ENCODE measurements at places on chromosomes 3 and 15.

DNA sequence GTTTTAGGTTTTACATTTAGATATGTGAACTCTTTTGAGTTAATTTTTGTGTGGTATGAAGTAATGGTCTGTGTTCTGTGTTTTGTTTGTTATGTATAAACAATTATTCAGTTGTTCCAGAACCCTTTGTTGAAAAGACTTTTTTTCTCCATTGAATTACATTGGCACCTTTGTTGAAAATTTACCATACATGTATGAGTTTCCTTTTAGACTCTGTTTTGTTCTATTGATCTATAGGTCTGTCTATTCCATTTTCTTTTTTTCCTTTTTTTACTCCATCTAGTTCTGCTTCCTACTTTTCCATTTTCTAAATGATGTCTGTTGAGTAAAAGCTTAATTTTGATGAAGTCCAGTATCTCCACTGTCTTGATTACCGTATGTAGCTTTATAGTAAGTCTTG, 31.4 kb downstream of the ARIH2 start:
- no peak for DNase-seq

DNA sequence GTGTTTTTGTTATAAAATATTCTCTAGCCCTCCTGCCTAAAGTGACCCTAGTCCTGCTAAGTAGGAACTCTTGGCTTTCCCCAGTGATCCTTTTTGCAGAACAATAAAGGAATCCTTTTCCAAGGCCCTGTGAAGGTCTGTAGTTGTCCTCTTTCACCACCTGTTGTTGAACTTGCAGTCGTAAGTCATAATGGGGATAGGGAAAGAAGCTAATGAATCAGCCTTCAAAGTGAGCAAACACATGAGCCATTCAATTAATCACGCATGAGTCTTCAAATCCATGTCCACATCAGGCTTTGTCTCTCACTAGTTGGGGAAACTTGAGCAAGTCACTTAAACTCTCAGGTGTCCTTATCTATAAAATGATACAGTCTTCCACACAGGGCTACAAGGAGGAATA, 27.6 kb downstream of the ZNF860 start:
- DNase-seq, result no peak

DNA sequence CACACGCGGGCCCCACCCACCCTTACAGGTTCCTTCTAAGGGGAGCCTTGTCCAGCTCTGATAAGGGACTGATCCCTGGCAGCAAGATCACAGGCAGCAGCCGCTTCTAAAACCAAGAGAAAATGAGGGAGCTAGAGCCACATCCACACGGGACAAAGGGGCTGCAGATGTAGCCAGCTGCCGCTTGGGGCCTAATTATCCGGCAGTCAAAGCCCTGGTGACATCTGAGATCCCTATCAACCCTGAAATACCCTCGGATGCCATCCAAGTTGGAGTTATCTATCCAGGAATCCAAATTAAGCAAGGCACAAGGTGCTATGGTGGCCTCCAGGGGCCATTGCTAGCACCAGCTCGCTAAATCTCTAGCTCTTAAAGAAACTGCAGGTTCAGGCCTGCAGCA, 248.3 kb downstream of the VPS13C start:
- DNase-seq, result no peak

GRCh38 chr15:63487076-63487757, 17.2 kb upstream of the USP3 start:
- DNase-seq, result peak; percentile 79

- no peak for DNase-seq
These were observed 15.5 kb upstream of the SRP14 start for GRCh38 chr15:40054605-40054854.

DNA sequence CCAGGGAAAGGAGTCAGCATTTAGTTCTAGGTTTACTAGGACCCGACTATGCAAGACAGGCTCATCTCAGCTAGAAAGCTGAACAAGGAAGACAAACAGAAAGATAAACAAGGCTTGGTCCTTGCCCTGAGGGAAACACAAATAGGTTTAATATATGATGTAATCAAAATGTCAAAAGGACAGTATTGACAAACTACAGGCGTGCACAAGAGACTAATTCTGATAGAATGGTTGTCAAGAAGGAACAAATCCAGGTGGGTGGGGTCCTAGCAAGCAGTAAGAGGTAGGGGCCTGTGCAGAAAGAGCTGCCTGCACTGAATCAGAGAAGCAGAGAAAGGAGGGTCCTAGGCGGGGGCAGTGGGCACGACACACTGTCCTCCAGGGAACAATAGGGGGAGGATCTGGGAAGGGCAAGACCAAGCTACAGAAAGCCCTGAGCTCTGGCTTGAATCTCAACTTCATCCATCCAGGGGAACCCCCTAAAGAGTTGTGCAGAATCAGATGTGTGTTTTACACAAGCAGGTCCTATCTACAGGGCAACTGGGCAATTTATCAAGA, 23.4 kb downstream of the RFTN1 start:
- no peak for DNase-seq

GRCh38 chr3:135013206-135013605, 218.1 kb downstream of the EPHB1 start:
- no peak for DNase-seq

- no peak for DNase-seq
These were observed 65.9 kb upstream of the KLHL25 start for GRCh38 chr15:85860394-85861161.

GRCh38 chr3:123449102-123449996, 459 bp upstream of the ADCY5 start:
- peak; percentile 71 for DNase-seq

- DNase-seq, result no peak
These were observed 20.1 kb upstream of the ZCWPW2 start for GRCh38 chr3:28328188-28329151.

GRCh38 chr15:82040862-82041261, 5.0 kb downstream of the MEX3B start:
- no peak for DNase-seq

GRCh38 chr3:37510755-37511154, 336.4 kb upstream of the LRRFIP2 start:
- no peak for DNase-seq

GRCh38 chr15:42691308-42691707, 45.6 kb downstream of the CDAN1 start:
- no peak for DNase-seq

- no peak for DNase-seq
These were observed 78.2 kb downstream of the CYP19A1 start for GRCh38 chr15:51260202-51260601.

- no peak for DNase-seq
These were observed 200.3 kb upstream of the ICE2 start for GRCh38 chr15:60679256-60679655.

DNA sequence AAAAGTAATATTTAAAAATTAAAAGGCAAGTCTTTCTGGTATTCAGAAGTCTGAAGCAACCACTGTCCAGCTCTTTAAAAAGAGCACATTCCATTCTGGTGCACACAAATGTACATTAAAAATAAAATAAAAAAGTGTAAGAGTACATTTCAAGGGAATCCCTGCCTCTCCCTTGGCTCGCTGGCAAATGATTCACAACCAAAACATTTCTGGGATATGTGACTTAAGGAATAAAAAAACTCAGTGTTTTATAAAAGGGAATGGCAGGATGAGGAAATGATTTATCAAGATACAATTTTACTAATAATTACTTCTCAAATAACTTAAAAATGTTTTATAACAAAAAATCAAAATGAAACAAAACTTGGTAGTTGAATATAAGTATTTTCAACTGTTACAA, 23.8 kb upstream of the ANXA2 start:
- DNase-seq, result no peak

DNA sequence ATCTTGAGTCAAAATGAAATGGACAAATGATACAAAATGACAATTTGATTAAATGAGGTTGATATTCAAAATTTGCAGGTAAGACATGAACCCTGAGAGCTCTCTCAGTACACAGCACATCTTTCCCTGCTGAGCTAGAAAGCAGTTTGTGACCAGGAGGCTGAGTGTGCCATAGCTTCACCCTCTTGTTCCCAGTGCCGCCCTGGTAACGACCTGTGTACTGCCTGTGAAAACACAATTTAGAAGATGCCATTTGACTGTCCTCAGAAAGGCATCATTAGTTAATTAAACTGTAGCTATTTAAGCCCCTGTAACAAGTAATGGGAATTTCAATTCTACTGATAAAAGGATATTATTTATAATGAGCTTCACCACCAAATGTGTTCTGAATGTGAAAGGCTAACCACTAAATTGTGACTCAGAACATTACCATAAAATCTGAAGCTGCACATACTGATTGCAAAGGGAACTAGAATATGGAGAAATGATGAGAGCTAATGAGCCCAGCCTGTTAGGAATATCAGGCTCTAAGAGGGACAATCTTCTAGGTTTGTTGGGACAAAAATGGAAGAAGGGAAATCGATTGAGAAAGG, 212.9 kb upstream of the ARPP21 start:
- DNase-seq, result no peak

- no peak for DNase-seq
These were observed 22.5 kb downstream of the SLC6A20 start for GRCh38 chr3:45773714-45774449.

- no peak for DNase-seq
These were observed 20.5 kb downstream of the MYO1E start for GRCh38 chr15:59352189-59352588.

GRCh38 chr3:195135917-195136316, 135.0 kb downstream of the XXYLT1 start:
- no peak for DNase-seq

DNA sequence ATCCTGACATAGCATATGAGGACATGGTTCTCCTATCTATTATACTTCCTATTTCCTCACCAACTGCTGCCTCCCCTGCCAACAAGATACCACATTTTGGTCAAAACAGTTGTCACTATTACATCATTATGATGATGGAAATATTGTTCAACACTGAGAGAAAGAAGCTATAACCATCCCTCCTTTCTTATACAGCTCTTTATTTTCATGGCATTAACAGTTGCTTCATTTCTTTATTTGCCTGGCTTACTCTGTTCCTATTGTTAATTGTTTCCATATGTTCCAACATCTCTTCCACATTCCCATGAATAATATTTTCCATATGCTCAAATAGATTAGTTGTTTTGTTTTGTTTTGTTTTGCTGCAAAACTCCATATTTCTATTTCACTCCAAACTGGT, 40.8 kb upstream of the FILIP1L start:
- no peak for DNase-seq

DNA sequence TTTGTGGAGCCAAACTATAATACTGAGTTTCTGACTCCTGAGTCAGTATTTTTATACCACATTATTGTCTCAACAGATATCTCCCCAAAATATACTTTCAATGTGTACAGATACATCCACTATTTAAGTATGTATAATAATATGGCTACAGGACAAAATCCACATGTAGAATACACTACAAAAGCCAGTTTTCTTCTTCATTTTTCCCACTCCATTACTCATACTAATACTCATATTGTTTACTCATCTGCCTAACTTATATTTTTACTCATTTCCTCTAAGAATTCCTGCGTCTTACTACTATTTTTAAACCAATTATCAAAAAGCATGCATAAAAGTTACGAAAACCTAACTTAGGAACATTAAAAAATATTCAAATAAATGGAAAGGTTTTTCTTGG, 440.8 kb downstream of the ZNF385D start:
- no peak for DNase-seq

- DNase-seq, result peak; percentile 62
These were observed at the start of gene SCG3 for GRCh38 chr15:51681303-51681963. Gene SCG3 (plus strand): TSS chr15:51681503. CDS start chr15:51681756, 253 bp downstream.

DNA sequence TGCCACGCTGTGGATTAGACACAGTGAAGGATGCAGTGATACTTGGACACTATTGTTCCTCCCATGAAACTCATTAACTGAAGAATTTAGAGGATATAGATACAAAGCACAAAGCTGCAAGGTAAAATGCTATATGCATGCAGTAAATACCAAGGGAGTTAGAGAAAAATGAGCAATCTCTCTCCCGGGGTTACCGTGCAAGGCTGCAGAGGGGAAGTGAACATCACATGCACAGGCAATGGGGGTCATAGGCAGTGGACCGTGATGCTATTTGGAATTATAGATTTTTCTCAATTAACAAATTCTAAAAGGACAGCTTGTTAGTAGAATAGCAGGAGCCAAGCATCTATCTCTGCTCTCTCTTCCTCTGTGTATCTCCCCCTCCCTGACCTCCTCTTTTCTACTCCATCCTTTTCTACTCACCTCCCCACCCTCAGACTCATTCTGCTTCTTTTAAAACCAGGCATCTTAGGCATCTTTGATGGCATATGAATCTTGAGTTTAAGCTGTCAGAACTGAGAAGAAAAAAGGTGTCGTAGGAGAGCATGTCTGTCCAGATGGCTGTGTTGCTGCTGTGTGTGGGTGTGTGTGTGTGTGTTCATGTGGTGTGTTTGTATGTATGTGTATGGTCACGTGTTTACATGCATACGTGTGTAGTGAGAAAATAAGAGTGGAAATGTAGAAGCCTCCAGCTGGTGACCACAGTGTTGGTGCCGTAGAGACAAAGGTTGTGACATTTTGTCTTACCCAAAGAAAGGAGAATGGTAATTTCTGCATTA, 339.0 kb downstream of the EPHB1 start:
- no peak for DNase-seq

GRCh38 chr3:114363554-114364202, 69.8 kb downstream of the TIGIT start:
- DNase-seq, result no peak

GRCh38 chr3:130849091-130849552, 44.8 kb upstream of the ATP2C1 start:
- DNase-seq, result no peak

GRCh38 chr3:42732196-42732828, 29.7 kb upstream of the HHATL start:
- DNase-seq, result no peak

DNA sequence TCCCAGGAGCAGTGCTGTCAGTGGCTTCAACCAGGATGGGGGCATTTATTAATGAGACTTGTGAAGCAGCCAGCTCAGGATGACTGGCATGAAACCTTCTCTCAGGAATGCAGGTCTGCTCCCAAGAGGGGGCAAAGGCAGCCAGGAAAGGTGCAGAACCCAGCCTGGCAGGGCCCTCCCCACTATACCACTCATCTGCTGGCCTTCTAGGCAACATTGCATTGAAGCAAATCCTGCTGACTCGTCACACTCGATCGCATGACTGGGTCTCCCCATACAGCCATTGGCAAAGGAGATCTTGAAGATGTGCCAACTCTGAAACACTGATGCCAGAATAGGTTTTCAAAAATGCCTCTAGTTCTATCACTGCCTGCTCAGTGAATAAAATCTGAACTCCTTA, 65.7 kb upstream of the CMTM7 start:
- DNase-seq, result no peak

- no peak for DNase-seq
These were observed 213.3 kb upstream of the THRB start for GRCh38 chr3:24707936-24708335.

DNA sequence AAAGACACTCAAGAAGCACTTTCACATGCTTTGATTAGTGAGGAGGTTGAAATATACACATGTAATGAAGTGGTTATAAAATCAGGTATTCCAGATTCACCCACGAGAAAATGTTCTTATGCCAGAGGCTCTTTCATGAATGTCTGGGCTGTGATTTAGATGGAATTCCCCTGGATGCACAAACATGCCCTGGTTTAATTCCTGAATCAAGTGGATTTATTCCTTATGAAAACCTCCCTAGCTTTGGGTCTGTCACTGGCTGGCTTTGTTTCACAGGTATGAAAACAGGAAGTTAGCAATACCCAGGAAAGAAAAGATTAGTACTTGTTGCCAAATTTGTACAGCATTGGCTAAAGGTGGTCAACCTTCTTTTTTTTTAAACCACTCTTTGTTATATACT, 1123.0 kb downstream of the ROBO1 start:
- no peak for DNase-seq

Measured in ovary (tissue), 10 donors.